ENCODE measurements at places on chromosomes 6 and 20.

- DNase-seq = no peak
Measured at GRCh38 chr6:17341117-17341805, 52.1 kb upstream of the CAP2 start.

DNA sequence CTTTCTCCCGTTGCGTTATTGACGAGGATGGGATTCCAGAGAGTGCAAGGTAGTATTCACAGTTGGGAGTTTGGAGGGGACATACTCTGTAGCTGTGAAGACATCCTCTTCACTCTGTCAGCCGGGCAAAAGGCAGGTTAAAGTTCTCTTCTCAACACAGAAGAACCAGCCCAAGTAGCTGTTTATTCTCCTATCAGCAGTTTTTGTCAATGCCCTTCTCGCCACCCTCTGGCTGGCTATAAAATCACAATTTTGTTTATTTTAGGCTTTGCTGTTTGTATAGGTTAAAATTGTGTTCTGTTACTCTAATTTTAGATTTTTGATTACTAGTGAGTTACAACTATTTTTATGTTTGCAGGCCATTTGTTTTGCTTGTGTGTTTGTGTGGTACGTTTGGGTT is 37.9 kb upstream of the MAS1 start:
- DNase-seq = no peak

DNA sequence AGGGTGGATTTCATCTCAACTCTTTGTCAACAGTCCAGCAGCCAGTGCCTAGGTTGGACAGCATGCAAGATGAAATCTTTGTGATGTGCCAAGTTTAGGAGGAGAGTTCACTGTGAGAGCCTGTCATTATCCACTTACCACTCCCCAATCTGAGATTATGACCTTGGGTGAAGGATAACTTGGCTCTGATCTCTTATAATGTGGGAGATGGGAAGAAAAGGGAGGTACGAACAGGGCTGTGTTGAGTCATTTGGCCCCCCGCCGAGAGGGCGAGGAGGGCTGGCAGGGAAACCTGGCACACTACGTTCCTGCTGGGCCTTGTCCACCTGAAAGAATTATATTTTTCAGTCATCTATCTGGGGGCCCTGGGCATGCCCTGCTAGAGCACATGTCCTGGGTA is 35.8 kb downstream of the LAMA4 start:
- no peak for DNase-seq

- no peak for DNase-seq
Measured at GRCh38 chr6:285030-285771, 7.1 kb upstream of the DUSP22 start.

DNA sequence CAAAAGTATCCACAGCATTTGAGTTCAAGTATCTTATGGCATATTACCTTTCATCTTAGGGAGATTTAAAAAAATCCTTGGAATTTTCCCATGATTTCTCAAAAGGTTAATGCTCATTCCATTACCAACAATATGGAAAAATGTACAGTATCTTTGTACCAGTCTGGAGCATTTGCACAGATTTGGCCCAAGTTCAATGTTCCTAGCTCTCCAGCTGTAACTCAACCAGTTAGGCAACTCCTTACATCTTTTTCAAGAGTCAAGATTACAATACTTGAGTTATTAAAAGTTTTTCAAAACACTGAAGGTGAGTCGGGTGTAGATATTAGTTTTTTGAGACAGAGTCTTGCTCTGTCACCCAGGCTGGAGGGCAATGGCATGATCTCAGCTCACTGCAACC is 1.0 kb downstream of the OR2J2 start:
- no peak for DNase-seq

- DNase-seq = no peak
Measured at GRCh38 chr6:111592726-111593511, 12.8 kb downstream of the TRAF3IP2 start.

DNA sequence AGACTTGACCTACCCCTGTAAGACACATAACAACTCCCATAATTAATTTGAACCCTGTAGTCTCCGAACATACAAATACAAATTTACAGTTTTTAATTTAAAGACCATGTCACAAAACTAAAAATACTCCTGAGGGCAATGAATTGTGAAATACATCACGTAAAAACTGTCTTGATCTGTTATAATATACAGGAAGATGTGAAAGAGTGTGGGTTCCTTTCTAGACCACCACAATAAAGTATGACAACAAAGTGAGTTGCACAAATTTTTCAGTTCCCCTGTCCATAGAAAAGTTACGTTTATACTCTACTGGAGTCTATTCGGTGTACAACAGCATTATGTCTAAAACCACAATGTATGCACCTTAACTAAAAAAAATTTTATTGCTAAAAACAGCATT is 11.0 kb upstream of the BLOC1S5 start:
- DNase-seq = no peak

DNA sequence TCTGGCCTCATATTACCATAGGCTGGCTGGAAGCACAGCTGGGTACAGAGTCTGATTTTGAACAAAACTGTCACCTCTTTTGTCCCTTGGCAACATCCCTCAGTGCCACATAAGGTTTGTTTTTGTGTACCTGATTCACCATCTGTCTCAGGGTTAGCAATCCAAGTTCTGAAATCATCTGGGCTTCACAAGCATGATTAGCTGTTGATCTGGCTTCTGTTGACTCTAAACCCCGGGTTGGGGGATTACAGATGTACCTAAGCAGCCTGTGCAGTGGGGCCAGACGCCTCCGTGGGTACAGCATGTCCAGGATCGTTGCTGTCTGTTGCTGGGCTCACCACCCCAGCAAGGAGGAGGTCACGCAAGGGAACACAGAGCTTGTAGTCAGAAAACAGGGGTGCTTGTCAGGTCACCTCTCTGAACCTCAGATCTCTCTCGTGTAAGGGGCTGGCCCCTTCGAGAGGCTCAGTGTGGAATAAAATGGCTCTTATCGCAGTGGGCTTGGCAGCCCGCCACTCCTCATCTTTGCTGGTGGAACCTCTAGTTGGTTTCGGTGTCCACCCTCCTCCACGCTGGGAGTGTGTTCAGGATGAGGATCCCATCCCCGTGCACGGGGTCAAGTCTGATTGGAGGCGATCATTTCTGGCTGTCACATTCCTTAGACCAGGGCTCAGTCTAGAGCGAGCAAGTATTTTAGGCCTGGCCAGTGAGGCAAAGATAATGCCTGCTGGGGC is 39.2 kb upstream of the ZNF831 start:
- DNase-seq = no peak

- no peak for DNase-seq
Measured at GRCh38 chr6:129195643-129196042, 312.7 kb downstream of the LAMA2 start.

- DNase-seq = no peak
Measured at GRCh38 chr6:30158475-30159040, 2.5 kb downstream of the TRIM10 start.

DNA sequence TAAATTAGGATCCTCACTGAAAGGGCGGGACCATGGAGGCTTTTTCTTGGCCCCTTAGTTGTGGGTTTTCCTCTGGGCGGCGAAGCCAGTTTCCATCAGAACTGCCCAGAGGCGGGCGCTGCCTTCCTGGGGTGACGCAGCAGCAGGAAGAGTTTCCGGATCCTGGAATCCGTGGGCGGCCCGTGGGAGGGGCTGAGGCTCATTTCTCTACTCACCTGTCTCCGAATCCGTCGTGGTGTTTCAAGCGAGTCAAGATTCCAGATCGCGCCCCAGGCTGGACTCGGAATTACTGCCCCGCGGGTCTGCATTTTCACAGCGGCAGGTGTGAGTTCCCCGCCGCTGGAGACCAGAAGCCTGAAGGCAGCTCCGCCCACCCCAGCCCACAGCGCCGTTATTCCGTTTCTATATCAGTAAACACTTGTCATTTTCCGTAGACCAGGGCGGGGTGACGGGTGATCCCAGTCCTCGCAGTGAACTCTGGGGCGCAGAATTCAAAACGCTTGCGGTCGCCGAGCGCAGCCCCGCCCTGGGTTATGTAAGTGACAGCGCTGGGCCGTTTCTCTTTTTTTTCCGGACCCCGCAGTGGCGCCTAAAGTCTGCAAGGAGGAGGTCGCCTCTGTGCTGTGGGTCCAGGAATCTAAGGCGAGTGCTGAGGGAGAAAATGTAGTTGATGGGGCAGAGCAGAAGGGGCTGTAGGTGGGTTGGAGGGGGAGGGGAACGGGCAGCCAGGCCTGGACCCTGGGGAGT is 27.2 kb upstream of the POU5F1 start:
- DNase-seq = peak; percentile 67

DNA sequence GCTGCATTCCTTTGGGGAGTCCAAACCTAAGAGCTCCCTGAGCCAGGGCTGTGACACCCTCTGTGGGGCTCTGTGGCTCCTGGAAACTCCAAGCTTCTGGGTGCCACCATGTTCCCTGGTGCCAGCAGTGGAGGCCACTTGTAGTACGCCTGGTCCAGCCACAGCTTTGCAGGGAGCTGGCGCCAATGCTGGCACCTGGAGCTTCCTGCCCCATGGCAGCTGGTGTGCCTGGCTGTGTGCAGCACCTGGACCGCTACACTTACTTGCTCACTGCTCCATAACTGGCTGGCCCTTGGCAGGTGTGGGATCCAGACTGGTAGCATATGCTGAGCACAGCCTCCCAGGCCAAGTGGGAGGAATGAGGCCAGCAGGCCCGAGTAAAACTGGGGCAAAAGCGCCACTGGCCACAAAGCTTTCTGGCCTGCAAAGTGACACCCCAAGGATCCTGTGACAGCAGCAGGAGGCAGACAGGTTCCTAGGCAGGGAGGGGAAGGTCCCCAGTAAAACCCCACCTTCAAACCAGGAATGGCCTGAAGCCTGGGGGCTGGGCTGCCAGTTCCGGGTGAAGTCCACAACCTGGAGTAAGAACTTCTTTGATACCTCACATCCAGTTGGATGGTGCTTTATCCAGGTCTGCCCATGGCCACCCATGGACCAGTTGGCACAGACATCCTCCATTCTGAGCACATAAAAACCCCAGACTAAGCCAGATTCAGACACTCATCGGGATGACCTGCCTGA is 461.0 kb downstream of the TBC1D32 start:
- DNase-seq = no peak

DNA sequence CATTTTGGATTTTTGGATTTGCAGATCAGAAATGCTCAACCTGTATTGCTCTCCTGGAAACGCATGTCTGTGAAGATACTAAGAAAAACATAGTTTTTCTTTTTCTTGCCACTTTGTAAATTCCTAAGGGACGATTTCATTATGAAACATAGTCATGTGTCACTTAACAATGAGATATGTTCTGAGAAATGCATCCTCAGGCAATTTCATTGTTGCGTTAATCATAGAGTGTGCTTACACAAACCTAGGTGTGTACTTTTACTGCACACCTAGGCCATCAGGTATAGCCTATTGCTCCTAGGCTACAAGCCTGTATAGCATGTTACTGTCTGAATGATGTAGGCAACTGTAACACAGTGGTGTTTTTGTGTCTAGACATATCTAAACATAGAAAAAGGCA is 13.4 kb upstream of the THEMIS start:
- DNase-seq = no peak
